ENCODE measurements at places on chromosomes 4 and X. TPM values are rescaled to one million over a fixed set of nuclear protein-coding genes. Genes with fewer than 3 reads are reported as not detected.

RGN gene
- not detected for total RNA-seq

DNA sequence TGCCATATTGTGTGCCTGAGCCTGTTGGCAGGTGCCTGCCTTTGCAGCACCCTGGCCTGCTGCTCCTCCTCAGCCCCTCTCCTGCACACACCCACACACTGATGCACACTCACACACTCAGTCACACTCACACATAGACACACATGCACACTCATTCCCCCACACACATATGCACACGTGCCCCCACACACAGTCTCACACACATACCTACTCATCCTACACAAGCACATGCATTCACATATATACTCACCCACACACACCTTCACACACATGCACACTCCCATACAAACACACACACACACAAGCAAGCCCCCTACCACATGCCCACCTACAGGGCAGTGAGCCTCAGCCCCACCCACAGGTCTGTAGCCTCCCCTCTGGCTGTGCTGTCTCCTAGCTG, 245.0 kb downstream of the EVC2 start:
- no peaks in the 10 kb centered on the region for H3K27me3 ChIP-seq
- H3K36me3 ChIP-seq, result no peaks in the 10 kb centered on the region
- H3K27ac ChIP-seq, result no peak overlapping the region
- H3K4me3 ChIP-seq, result no peak overlapping the region
- no peaks in the 10 kb centered on the region for H3K4me1 ChIP-seq

GRCh38 chr4:161629694-161630441, 533.9 kb downstream of the FSTL5 start:
- DNase-seq, result no peak
- no peaks in the 10 kb centered on the region for H3K36me3 ChIP-seq
- H3K4me3 ChIP-seq, result no peak overlapping the region
- no peaks in the 10 kb centered on the region for H3K4me1 ChIP-seq
- no peaks in the 10 kb centered on the region for H3K27me3 ChIP-seq

CXorf51A gene
- not detected for total RNA-seq

RAB39B gene
- total RNA-seq, result not detected

DNA sequence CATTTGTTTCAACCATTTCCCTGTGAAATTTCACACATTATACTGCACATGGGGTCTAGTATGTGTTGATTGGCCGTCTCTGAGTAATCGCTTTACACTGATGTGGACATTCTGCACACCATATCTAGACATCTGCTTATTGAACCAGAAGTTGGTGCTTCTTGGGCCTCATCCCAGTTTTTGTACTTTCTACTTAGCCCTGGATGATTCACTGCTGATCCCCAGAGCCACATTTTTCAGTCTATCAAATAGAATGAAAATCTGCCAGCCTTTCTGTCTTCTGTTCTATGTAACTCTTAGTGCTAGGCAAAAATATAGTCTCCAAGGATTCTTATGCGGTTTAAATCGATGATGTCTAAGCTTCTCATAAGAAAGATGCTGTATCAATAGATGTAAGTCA, 40.5 kb upstream of the RELL1 start:
- H3K27ac ChIP-seq, result no peak overlapping the region
- no peaks in the 10 kb centered on the region for H3K4me1 ChIP-seq
- DNase-seq, result no peak
- H3K4me3 ChIP-seq, result no peak overlapping the region
- no peaks in the 10 kb centered on the region for H3K27me3 ChIP-seq
- no peaks in the 10 kb centered on the region for H3K36me3 ChIP-seq

DNA sequence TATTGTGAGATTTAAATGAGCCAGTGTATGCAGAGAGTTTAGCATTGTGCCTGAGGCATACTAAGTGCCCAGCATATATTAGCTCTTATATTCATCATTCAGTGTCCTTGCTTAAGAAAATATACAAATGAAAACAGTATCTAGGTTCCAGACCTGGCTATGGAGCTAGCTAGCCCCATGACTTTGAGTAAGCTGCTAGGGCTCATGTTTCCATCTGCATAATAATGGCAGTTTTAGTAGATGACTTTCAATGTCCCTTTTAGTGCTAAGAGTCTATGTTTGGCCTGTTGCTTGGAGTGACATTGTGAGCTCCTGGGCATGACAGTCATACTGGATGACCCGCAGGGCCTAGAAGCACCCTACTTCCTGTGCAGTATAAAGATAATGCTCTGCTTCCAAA, 435.3 kb downstream of the ZIC3 start:
- no peaks in the 10 kb centered on the region for H3K27me3 ChIP-seq
- H3K36me3 ChIP-seq, result no peaks in the 10 kb centered on the region
- no peaks in the 10 kb centered on the region for H3K4me1 ChIP-seq
- DNase-seq, result no peak
- H3K27ac ChIP-seq, result no peak overlapping the region
- no peak overlapping the region for H3K4me3 ChIP-seq

DUSP9 gene
- total RNA-seq, result 10.7 TPM

DNA sequence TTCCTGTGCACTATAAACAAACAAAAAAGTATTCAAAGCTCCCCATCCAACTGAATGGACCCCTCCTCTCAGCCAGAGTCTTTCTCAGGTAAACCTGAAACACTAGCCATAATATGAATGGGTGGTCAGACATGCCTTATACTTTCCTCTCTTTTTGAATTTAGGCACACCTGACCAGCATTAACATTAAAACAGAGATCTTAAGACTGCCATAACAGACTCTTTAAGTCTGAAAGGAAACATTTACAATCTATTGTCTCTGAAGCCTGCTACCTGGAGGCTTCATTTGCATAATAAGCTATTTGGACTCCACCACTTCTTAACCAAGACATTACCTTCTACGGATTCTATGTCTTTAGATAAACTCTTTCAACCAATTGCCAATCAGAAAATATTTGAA, 56.9 kb upstream of the SPIN4 start:
- DNase-seq, result no peak
- H3K36me3 ChIP-seq, result no peaks in the 10 kb centered on the region
- H3K4me1 ChIP-seq, result no peaks in the 10 kb centered on the region
- no peak overlapping the region for H3K4me3 ChIP-seq
- H3K27ac ChIP-seq, result no peak overlapping the region
- no peaks in the 10 kb centered on the region for H3K27me3 ChIP-seq

GRCh38 chrX:119151051-119151380, 23.4 kb upstream of the KIAA1210 start:
- no peak for DNase-seq
- H3K36me3 ChIP-seq, result no peaks in the 10 kb centered on the region
- H3K27ac ChIP-seq, result no peak overlapping the region
- no peaks in the 10 kb centered on the region for H3K27me3 ChIP-seq
- H3K4me1 ChIP-seq, result peaks cover 13% of the 10 kb centered on the region

- no peak for DNase-seq
- no peak within 1 kb of the TSS for H3K27ac ChIP-seq
- H3K4me3 ChIP-seq, result peak within 1 kb of the TSS; percentile 53
These were observed at the start of gene TRPC3 for GRCh38 chr4:121951521-121952110. Gene TRPC3 (minus strand): TSS chr4:121952060. CDS start chr4:121951680, 380 bp downstream.

DNA sequence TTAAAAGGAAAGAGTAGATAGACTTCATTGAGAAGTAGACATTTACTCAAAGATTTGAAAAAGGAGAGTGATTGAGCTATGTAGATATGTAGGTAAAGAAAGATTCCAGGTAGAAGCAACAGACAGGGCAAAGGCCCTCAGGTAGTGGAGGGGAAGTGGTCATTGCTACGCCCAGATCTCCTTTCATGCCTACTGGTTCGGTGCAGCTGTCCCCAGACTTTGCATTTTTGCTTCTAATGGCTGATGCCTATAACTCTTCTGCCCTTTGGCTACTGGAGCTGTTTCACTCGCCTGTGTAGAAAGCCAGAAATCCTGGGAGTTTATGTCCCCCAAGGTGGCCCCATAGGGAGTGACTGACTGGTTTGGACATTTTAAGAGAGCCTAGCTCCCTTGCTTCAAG, 16.9 kb upstream of the ARMCX2 start:
- no peaks in the 10 kb centered on the region for H3K27me3 ChIP-seq
- H3K36me3 ChIP-seq, result no peaks in the 10 kb centered on the region
- no peak overlapping the region for H3K4me3 ChIP-seq
- no peak for DNase-seq

- no peaks in the 10 kb centered on the region for H3K36me3 ChIP-seq
- H3K4me3 ChIP-seq, result no peak overlapping the region
- no peak overlapping the region for H3K27ac ChIP-seq
- DNase-seq, result peak; percentile 56
These were observed 247.2 kb upstream of the EPHA5 start for GRCh38 chr4:65917486-65917885.

DNA sequence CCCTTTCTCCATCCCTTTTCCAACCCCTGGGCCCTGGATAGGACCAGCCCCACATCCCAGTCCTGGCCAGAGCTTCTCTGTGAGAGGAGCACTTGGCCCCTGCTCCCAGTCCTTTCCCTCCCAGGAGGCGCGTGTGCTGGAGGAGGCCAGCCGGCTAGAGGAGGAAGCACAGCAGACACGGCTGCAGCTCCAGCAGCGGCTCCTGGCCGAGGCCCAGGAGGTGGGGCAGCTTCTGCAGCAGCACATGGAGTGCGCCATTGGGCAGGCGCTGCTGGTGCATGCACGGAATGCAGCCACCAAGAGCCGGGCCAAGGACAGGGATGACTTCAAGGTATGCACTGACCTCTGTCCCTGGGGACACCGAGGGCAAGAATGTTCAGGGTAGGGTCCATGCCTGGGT, 87.5 kb downstream of the EVC start:
- DNase-seq, result no peak
- H3K27ac ChIP-seq, result no peak overlapping the region
- H3K4me1 ChIP-seq, result no peaks in the 10 kb centered on the region
- no peaks in the 10 kb centered on the region for H3K27me3 ChIP-seq
- no peak overlapping the region for H3K4me3 ChIP-seq

DNA sequence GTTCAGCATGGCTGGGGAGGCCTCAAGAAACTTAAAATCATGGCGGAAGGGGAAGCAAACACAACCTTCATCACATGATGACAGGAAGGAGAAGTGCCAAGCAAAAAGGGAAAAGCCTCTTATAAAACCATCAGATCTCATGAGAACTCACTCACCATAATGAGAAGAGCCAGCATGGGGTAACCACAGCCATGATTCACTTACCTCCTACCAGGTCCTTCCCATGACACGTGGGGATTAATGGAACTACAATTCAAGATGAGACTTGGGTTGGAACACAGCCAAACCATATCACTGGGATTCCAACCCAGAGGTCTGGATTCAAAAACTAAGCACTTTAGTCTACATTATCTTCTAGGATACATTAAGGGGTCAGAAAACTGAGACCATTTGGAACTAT, 609.6 kb upstream of the SPANXN1 start:
- no peak overlapping the region for H3K27ac ChIP-seq
- no peak for DNase-seq
- no peak overlapping the region for H3K4me3 ChIP-seq
- no peaks in the 10 kb centered on the region for H3K4me1 ChIP-seq

DNA sequence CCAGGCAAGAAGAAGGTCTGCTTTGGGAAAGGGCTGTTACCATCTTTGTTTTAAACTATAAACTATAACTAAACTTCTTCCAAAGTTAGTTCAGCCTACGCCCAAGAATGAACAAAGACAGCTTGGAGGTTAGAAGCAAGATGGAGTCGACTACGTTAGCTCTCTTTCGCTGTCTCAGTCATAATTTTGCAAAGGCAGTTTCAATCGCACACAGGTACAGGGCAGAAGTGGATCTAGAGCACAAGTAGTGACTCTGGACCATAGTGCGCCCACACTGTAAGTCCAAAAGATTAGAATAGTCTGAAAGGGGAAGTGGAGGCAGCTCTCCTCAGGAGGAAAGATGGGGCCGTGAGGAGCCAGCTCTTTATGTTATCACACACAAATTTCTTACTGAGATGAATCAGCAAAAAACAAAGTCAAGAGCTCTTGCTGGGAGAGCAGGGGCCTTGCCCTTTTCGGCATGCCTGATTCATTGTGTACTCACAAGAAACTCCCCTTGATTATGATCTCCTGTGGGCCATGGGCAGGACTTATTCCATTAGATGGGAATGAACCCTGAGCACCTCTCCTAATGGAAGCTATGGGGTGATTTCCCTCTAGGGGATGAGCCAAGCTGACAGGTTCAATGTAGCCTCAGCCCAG, 58.6 kb downstream of the FUNDC1 start:
- DNase-seq, result peak; percentile 70
- no peaks in the 10 kb centered on the region for H3K36me3 ChIP-seq
- H3K4me1 ChIP-seq, result peaks cover 10% of the 10 kb centered on the region
- H3K27ac ChIP-seq, result peak overlapping the region; percentile 56
- H3K4me3 ChIP-seq, result no peak overlapping the region
- H3K27me3 ChIP-seq, result no peaks in the 10 kb centered on the region

DNA sequence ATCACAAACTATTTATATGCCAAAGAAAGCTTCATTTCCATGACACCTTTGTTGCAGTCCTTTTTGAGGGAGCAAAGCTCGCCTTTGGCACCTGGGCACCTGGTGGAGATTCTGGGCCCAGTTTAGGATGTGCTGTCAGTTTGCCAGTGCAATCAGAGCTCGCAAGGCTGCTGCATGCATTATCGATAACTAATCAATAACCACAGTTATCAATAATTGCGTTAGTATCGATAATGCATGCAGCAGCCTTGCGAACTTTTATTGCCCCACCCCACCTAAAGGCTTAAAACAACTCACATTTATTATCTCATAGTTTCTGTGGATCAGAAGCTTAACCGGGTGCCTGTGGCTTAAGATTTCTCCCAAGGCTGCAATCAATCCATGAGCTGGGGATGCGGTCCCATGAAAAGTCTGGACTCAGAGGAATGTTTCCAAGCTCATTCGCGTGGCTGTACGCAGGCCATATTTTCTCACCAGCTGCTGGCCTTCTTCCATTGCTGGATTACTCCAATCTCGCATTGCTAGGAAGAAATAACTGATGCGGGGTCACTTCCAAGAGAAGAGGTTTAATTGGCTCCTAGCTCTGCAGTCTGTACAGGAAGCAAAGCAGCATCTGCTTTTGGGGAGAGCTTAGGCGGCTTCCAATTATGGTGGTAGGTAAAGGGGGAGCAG, 6.2 kb upstream of the AFAP1 start:
- H3K4me1 ChIP-seq, result peaks cover 17% of the 10 kb centered on the region
- no peak overlapping the region for H3K27ac ChIP-seq
- no peak for DNase-seq
- no peaks in the 10 kb centered on the region for H3K27me3 ChIP-seq
- H3K4me3 ChIP-seq, result no peak overlapping the region

APELA gene
- not detected for total RNA-seq

SMAD1 gene
- total RNA-seq, result 13.3 TPM

DNA sequence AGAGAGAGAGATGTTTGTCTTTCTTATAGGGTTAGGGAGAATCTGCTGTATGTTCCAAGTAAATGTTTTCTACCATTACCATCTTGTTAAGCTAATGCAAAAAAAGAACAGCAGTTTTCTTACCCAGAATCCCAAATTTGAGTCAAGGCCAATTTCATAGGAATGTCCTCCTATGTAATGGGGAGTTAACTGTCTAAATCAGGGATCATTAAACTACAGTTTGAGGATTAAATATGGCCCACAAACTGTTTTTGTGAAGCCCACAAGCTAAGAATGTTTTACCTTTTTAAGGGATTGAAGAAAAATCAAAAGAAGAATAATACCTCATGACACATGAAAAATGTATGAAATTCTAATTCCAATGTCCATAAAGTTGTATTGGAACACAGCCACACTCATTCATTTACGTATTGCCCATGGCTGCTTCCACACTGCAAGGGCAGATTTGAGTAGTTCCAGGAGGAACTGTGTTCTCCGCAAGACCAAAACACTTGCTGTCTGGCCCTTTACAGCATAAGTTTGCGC, 113.2 kb upstream of the SPRY1 start:
- no peak overlapping the region for H3K4me3 ChIP-seq
- H3K4me1 ChIP-seq, result peaks cover 4% of the 10 kb centered on the region
- H3K27me3 ChIP-seq, result no peaks in the 10 kb centered on the region
- H3K36me3 ChIP-seq, result no peaks in the 10 kb centered on the region
- DNase-seq, result no peak

GRCh38 chr4:74023709-74024108, 14.8 kb downstream of the CXCL3 start:
- peak; percentile 22 for DNase-seq
- H3K27ac ChIP-seq, result no peak overlapping the region
- no peak overlapping the region for H3K4me3 ChIP-seq
- H3K36me3 ChIP-seq, result no peaks in the 10 kb centered on the region
- H3K27me3 ChIP-seq, result no peaks in the 10 kb centered on the region
